HS-27A (cell line): ENCODE measurements at places on chromosomes 6 and 20.

- DNase-seq: no peak
Observed at GRCh38 chr6:84258866-84259265, 31.4 kb upstream of the CEP162 start.

GRCh38 chr6:154590756-154591155 is 80.3 kb upstream of the CNKSR3 start:
- DNase-seq: no peak

DNA sequence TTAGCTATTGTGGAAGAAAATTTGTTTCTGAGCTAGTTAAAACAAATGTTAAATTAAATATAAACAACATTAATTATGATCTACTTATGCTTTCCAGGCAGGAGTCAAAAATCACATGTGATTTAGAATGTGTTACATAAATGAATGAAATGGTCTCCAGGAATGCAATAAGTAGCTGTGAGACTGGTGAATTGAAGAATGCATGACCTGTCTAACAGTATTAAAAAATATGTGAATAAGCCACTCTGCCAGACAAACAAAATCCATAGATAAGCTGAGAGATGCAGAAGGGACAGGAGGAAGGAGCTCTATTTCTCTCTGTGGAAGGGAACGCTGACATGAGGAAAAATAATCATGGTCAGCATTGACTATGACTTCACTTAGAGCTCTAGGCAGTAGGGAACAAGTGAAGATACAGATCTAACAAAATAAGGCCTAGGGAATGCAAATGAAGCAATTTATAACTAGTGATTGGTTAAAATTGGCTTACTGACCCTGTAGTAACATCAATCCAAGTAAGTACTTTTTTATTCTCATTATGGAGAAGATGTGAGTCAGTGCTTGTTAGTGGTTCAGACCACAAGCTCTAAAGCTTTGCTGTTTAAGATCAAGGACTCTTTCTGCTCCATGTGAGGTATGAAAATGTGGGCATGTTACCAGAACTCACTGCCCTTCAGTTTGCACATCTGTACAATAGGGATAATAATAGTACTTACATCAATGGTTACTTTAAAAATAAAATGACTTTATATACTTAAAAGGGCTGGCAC is 432.6 kb downstream of the MMUT start:
- DNase-seq: no peak

- no peak for DNase-seq
Observed at GRCh38 chr6:7819431-7820015, 91.1 kb downstream of the TXNDC5 start.

- no peak for DNase-seq
Observed at GRCh38 chr6:137896647-137897046, 29.6 kb downstream of the TNFAIP3 start.

DNA sequence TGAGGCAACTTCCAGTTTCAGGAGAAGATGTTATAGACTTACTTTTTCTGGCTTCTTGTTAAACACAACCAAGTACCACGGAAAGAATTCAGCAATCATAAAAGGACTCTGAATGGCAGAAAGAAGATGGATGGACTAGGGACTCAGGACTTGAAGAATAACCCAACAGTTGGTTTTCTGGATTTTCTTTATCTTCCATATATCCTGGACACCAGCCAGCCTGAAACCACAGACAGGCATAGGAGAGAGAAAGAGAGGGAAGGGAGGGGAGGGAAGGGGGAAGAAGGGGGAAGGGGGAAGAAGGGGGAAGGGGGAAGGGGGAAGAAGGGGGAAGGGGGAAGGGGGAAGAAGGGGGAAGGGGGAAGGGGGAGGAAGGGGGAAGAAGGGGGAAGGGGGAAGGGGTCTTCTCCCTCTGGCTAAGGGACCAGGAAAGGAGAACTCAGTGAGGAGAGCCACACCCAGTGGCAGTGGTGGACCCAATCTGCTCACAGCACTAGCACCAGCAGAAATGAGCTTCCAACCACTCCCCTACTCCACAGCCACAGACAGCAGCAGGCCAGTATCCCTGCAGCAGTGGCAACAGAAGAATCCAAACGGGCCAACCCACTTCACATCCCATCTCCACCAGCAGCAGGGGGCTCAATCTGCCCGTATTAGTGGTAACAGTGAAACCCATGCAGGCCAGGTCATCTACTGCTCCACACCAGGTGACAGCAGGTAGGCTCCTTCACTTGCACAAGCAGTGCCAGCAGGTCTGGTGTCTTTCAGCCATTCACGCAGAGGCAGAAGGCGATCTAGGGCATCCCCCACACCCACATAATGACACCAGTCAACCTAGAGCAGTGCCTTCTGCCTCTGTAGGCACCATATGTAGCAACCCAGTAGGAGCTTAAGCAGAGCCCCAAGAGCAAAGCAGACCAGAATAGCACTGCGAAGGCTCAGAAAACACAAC is 78.6 kb downstream of the TRMT6 start:
- no peak for DNase-seq

- DNase-seq: no peak
Observed at GRCh38 chr6:94074764-94075163, 655.4 kb upstream of the EPHA7 start.

GRCh38 chr6:154458565-154459470 is 51.7 kb downstream of the CNKSR3 start:
- no peak for DNase-seq

DNA sequence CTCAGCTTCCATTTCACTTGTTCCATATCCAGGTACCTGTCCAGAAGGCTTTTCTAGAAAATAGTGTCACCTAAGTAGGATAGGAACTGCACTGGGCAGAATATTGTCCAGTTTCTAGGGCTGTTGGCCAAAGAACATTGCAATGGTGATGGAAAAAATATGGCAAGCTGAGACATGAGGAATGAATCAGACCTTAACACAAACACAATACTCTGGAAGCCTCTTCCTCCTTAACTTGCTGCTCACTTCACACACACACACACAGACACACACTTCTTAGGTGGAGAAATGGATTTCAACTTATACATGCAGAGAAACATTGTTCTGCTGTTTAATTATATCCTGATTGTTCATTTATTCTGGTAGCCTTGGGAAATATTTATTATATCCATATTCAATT is 203.0 kb upstream of the RGS17 start:
- DNase-seq: no peak

- no peak for DNase-seq
Observed at GRCh38 chr6:158191761-158192160, 23.6 kb downstream of the GTF2H5 start.

- no peak for DNase-seq
Observed at GRCh38 chr6:34063651-34064050, 82.2 kb downstream of the GRM4 start.

GRCh38 chr6:152150196-152150595 is 342.7 kb downstream of the ESR1 start:
- DNase-seq: no peak
